Eye (tissue), 1 donor: ENCODE measurements at places on chromosomes 13 and 19.

GRCh38 chr19:55652311-55653128 lies 2.3 kb upstream of the U2AF2 start:
- no peak for DNase-seq

DNA sequence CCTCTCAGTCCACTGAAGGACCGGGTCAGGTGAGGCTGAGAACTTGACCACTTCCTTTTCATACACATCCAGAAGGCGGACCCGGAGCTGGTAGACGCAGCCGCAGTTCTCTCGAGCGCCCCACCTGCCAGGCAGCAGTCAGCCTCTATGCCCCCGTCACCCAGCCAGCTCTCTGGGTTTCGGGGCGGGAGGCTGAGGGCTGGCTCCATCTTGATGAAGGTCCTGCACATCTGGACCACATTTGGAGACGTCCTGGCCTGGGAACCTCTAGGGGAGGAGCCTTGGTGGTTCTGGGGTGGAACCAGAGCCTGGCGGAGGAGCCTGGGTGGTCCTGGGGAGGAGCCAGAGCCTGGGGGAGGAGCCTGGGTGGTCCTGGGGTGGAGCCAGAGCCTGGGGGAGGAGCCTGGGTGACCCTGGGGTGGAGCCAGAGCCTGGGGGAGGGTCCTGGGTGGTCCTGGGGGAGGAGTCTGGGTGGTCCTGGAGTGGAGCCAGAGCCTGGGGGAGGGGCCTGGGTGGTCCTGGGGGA lies 14.3 kb downstream of the MRPS12 start:
- DNase-seq, result no peak

GRCh38 chr13:27425918-27426630 lies 1.7 kb downstream of the GTF3A start:
- DNase-seq, result peak; percentile 43

- no peak for DNase-seq
Observed at GRCh38 chr19:11214387-11214786, 17.0 kb upstream of the KANK2 start.

- DNase-seq, result peak; percentile 37
Observed at GRCh38 chr13:51731759-51732158, 72.2 kb downstream of the DHRS12 start.

DNA sequence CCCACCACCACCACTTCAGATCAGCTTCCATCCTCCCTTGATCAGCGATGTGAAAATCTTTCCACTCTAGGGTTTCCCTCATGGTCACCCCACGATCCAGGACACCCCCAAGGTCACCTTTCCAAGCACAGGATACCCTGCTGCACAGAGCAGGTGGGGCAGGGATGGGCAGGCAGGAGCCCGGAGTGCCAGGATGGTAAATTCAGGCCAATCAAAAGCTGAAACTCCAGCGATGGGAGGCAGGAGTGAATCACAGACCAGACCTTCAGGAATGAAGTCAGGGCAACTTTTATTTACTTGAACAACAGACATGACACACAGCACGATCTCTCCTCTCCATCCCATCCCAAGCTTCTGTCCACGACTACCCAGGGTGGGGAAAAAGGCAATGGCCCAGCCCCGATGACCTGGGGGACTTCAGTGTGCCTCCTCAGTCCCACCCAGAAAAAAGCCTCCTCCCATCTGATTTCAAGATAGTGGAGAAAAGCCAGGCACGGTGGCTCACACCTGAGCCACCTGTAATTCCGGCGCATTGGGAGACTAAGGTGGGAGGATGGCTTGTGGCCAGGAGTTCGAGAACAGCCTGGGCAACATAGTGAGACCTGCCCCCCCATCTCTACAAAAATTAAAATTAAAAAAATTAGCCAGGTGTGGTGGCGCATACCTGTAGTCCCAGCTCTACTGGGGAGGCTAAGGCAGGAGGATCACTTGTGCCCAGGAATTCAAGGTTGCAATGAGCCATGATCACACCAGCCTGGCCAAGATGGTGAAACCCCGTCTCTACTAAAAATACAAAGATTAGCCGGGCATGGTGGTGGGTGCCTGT lies 39.2 kb downstream of the ZSWIM4 start:
- peak; percentile 21 for DNase-seq

- DNase-seq, result no peak
Observed at GRCh38 chr13:99435998-99436397, 65.3 kb upstream of the TM9SF2 start.

- no peak for DNase-seq
Observed at GRCh38 chr13:97542102-97542685, 108.2 kb downstream of the RAP2A start.

DNA sequence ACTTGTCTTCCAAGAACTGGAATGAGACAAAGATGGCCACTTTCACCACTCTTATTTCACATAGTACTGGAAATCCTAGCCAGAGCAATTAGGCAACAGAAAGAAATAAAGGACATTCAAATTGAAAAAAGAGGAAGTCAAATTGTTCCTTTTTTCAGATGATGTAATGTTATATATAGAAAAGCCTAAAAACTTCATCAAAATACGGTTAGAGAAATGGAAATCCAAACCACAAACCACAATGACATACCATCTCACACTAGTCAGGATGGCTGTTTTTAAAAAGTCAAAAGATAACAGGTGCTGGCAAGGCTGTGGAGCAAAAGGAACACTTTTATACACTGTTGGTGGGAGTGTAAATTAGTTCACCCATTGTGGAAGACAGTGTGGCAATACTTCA lies 113.3 kb upstream of the SPRY2 start:
- no peak for DNase-seq

GRCh38 chr19:44889830-44890365 lies 1.2 kb upstream of the TOMM40 start:
- no peak for DNase-seq

DNA sequence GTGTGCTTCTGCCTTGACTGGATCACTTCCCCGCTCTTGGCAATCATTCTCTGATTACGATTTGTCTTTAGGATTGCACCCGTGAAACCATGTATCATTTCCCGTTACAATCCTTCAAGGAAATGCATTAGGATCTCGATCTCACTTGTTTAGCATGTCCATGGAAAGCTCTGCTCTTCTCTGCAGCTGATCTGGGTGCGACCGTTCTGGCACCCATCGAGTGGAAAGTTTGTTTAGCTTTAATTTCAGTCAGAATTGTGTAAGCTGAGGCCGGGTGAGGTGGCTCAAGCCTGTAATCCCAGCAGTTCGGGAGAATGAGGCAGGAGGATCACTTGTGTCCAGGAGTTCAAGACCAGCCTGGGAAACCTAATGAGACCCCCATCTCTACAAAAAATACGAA lies 30.9 kb downstream of the NUMBL start:
- no peak for DNase-seq

GRCh38 chr19:11570039-11570462 lies 7.4 kb downstream of the ACP5 start:
- DNase-seq, result peak; percentile 79

DNA sequence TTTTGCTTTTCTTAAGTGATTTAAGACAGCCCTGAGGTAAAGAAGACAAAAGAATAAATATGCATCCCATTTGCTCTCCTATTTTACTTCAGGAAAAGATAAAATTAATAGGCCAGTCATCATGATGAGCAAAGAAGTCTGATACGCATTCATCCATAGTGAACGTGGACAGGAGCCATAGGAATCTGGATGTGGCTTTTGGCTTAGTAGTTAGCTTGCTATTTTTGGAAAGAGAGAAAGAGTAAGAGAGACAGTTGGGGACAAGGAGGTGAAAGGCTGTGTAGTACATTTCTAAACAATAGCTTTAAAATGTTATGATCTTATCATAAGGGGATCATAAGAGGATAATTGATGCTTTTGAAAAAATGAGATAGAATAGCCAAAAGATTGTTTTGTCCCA lies 545.2 kb downstream of the IRS2 start:
- DNase-seq, result no peak

- DNase-seq, result no peak
Observed at GRCh38 chr13:24866488-24866887, 102.5 kb downstream of the RNF17 start.

- DNase-seq, result no peak
Observed at GRCh38 chr13:91774397-91774796, 376.0 kb downstream of the GPC5 start.

DNA sequence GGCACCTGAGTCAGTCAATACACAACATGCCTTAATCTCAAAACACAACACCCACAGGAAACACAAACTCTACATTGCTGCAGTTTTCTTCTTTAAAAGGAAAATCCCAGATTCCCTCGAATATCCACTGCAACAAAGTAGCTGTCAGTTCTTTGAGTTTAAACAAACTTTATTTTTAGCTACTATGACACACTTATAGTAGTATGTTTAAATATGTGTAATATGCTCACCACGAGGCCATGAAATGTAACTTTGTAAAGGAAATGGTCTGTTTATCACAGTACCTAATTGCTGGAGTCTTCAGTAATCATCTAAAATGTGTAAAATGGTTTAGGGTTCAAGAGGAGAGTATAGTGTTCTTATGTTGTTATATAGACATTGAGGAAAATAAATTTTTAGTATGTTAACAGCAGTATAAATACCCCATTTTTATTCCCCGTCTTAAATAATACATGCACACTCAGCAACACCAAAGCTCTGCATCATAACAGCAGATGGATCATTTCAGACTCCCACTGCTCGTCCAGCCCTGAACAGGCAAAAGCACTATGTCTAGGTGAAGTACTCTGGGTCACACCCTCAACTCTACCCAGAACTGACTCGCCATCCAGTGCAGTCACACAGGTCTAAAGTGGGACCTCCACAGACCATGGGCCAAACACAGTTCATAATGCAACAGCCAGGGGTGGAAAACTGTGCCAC lies 20.6 kb downstream of the TUBGCP3 start:
- no peak for DNase-seq

DNA sequence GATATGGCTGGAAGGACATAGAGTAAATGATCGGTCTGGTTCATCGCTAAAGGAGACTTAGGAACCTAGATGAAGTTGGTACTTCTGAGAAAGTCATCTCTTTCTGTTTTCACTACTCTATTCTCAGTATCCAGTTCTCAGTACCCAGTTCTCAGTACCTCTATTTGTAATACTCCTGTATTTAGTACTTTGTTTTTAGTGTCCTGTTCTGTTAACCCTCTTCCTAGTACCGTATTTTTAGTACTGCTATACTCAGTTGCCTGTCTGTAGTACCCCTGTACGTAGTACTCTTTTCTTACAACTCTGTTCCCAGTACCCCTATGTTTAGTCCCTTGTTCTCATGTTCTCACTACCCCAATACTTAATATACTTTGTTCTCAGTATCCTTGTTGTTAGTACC lies 1.2 kb downstream of the RFXAP start:
- no peak for DNase-seq

- DNase-seq, result no peak
Observed at GRCh38 chr13:36913463-36913862, 6.6 kb downstream of the SMAD9 start.

- DNase-seq, result no peak
Observed at GRCh38 chr13:18953139-18953930, 228.3 kb downstream of the TUBA3C start.

DNA sequence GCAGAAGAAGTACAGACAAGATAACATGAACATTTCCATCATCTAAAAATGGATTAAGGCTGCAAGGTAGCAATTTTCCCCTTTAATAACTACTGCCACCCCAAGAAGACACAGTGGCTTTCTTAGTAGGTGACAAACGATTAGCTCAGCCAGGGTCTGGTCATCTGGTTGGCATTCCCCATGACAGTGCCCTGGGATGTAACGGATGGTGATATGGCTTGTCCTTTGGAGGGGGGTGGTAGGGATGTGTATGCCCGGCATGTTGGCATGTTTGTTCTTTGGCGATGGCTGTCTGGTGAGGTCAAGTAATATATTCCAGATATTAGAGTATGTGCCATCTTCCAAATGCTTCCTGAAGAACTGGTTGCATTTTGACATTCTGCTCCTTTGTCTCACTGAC lies 135.6 kb upstream of the ZNF536 start:
- no peak for DNase-seq

DNA sequence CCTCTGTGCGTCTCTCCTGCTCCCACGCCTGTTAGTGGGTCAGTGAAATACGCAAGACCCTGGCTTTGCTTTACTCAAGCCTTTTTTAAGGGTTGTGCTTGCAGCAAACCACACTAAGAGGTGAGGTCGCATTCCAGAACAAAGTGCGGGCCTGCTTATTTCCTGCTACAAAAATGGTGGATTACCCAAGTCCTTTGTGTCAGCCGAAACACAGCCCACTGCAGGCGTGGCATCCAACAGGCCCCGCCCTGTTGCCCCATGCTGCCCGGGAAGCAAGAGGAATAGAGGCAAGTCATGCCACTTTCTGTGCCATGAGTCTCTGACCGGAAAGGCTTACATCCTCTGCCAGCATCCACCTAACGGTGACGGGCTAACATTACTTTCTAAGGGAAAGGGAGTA lies 7.7 kb upstream of the IRS2 start:
- no peak for DNase-seq

- DNase-seq, result peak; percentile 52
Observed at GRCh38 chr13:111359237-111359915, 38.9 kb downstream of the TEX29 start.

GRCh38 chr13:104301171-104301975 lies 1235.2 kb upstream of the SLC10A2 start:
- peak; percentile 6 for DNase-seq

- DNase-seq, result no peak
Observed at GRCh38 chr13:109963960-109964563, 177.7 kb upstream of the IRS2 start.

DNA sequence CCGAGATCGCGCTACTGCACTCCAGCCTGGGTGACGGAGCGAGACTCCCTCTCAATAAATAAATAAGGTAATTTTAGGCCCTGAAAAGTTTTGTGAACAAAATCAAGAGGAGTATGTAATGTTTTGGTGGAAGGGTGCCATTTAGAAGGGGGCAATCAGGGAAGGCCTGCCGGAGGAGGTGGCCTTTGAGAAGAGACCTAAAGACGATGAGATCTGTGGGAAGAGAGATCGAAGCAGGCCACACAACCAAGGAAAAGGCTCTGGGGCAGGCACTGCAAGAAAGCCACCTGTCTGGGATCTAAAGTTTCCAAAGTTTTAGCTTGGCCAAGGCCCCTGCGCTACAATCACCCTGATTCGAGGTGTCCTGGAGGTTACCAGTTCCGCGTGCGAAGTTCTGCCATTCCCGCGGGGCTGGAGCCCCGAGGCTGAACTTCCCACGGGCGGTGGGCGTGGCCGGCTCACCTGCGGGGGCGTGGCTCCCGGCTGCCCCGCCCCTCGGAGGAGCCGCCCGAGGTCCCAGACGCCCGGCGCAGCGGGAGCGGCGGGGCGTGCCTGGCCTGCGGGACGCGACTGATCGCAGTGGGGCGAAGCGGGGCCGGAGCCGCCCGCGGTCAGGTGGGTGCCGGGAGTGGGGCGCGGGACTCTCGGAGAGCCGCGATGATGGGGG lies at the start of gene KLC3:
TSS of gene KLC3 (plus strand) at position 519 of the 667 bp plus-strand sequence. CDS start 4,792 bp downstream, outside the sequence.
- DNase-seq, result no peak

- DNase-seq, result no peak
Observed at GRCh38 chr19:38842439-38843174, 7.2 kb downstream of the HNRNPL start.

GRCh38 chr19:30373593-30373992 lies 1.4 kb downstream of the ZNF536 start:
- peak; percentile 50 for DNase-seq

- no peak for DNase-seq
Observed at GRCh38 chr19:46915386-46915785, 54.6 kb downstream of the ARHGAP35 start.

DNA sequence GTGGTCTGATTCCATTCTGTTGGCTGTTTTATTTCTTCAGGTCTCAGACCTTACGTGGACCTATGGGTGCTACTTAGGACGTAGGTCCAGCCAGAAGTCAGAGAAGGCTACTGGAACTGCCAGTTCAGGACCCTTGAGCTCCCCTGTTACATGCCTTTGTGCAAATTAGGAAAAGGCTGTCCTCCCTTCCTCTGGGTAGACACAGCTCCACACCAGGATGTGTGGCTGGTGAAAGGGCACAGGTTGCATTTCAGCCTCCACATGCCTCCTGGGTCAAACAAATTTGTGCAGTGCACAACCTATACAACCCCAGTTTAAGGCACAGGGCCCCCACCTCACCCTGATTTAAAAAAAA lies 43.9 kb upstream of the MAP3K10 start:
- DNase-seq, result no peak
